ENCODE measurements at places on chromosomes 7 and 10.

DNA sequence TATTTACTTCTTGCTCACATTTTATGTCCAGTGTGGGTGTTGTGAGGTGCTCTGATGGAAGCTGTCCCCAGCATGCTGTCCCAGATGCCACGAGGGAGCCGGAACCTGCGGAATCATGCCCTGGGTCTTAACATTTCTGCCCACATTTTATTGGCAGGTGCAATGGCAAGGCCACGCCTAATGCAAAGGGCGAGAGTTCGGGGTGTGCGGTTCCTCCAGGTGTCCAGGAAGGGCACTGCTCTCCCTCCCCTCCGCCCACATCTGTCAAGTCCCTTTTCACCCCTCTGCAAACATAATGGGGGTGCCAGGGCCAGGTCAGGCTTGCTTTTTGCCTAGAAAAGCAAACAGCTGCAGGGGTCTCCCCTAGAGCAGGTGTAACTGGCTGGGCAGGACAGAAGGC, 16.4 kb downstream of the PDAP1 start:
- peaks cover 62% of the 10 kb centered on the region for H3K36me3 ChIP-seq
- peak overlapping the region; percentile 49 for H3K4me3 ChIP-seq
- peaks cover 19% of the 10 kb centered on the region for H3K4me1 ChIP-seq
- peak overlapping the region; percentile 57 for H3K27ac ChIP-seq
- DNase-seq: no peak

- H3K36me3 ChIP-seq: peaks cover 2% of the 10 kb centered on the region
- H3K4me1 ChIP-seq: peaks cover 35% of the 10 kb centered on the region
- peak overlapping the region; percentile 79 for H3K4me3 ChIP-seq
- no peak for DNase-seq
- H3K27ac ChIP-seq: peak overlapping the region; percentile 95
- H3K27me3 ChIP-seq: no peaks in the 10 kb centered on the region
These were observed 1.8 kb downstream of the CALU start for GRCh38 chr7:128740996-128741395.

- no peak for DNase-seq
- H3K27ac ChIP-seq: no peak overlapping the region
- no peaks in the 10 kb centered on the region for H3K4me1 ChIP-seq
These were observed 589.0 kb downstream of the SUGCT start for GRCh38 chr7:40723829-40724228.

GRCh38 chr10:89580243-89580642, 44.8 kb upstream of the SLC16A12 start:
- no peak overlapping the region for H3K27ac ChIP-seq
- no peaks in the 10 kb centered on the region for H3K27me3 ChIP-seq
